NCI-H2029 treated with DMSO at 0.1 percent for 48 hours (cell line): ENCODE measurements at places on chromosomes 7 and 10.

GRCh38 chr7:36565792-36566356, 158.4 kb downstream of the AOAH start:
- no peak for DNase-seq

GRCh38 chr7:15820319-15820718, 133.8 kb upstream of the MEOX2 start:
- no peak for DNase-seq

DNA sequence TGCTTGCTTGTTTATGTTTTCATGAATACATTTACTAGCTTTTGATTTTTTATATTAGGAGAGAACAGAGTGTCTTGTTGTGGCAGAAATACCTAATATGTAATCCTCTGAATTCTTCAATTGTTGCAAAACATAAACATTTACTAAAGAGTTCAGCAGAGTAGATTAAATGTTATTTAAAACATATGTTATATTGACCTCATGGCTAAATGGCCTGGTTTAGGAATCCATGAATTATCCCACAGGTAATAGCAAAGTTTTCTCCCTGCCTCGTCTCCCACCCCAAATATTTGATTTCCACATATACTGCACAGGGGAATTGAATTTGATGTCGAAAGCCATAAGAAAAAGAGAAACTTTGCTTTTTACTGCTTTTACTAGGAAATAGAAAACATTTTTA, 111.8 kb downstream of the ADK start:
- no peak for DNase-seq

DNA sequence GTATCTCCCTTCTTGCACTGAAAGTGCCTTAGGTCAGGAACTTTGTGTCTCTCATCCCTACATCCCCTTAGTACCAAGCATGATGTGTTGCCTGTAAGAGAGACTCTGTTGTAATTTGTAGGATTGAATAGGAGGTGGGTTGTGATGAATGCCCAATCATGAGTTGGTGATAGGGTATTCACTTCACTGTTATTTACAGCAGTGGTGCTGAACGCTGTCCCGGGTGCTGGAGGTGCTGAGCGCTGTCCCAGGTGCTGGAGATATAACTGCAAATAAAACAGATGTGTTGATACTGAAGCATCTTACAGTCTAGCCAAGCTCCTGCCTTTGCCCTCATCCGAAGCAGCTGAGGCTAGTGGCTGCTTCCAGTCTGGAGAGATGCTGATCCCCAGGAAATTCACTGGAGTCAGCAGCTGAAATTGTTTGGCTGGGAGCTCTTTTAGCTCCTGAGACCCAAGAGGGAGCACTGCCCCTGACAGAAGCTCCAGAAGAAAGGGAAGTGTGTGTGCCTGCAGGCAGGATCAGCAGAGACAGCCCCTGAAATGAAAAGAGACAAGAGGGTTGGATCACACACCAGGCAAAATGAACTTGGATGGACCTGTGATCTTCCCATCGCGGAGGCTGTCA, 183.4 kb downstream of the SORCS3 start:
- no peak for DNase-seq

DNA sequence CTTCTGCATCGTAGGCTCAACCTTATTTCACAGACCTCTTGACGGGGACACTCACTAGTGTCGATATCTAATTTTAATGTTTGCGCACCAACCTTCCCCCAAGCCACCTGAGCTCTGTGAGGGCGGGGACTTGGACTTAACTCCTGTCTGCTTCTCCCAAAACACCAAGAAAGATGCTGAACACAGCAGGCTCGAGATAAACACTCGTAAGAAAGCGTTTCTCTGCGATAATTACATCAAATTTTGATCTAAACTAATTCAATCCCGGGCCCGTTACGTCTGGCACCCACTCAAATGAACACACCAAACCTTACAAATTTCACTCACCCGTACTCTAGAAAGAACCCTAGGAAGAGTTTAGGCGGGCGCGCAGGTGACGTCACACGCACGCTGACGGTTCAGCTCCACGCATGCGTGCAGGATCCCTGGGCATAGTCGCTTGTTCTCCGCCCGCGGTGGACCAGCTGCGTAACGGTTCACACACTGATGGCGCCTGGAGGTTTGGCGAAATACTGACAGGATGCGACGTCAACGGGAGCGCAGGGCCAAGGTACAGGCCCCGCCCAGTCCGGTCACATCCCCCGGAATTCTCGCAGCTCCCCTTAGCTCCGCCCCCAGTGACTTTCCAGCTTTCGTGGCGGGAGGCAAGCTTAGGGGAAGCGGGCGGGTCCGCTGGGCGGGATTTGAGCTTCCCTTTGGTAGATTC, at the start of gene POT1:
POT1 (minus strand) TSS at position 359 of the 706 bp plus-strand sequence. CDS start 32,652 bp downstream, outside the sequence.
- DNase-seq, result peak; percentile 96

DNA sequence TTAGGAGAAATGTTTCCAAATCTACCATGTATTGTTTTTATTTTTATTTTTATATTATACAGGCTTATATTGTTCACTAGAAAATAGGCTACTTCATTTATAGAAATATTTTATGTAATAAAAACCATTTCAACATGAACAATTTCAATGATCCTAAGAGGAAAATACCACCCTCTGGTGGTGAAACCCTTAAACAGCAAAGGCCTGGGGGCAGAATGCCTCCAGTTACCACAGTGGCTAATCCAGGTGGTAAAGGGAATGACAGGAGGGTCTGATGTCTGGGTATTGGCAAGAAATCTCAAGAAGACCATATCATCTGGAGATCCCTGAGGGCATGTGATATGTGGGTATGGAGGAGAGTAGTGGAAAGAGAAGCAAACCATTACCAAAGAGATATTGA, 19.3 kb downstream of the MACC1 start:
- DNase-seq, result peak; percentile 38

DNA sequence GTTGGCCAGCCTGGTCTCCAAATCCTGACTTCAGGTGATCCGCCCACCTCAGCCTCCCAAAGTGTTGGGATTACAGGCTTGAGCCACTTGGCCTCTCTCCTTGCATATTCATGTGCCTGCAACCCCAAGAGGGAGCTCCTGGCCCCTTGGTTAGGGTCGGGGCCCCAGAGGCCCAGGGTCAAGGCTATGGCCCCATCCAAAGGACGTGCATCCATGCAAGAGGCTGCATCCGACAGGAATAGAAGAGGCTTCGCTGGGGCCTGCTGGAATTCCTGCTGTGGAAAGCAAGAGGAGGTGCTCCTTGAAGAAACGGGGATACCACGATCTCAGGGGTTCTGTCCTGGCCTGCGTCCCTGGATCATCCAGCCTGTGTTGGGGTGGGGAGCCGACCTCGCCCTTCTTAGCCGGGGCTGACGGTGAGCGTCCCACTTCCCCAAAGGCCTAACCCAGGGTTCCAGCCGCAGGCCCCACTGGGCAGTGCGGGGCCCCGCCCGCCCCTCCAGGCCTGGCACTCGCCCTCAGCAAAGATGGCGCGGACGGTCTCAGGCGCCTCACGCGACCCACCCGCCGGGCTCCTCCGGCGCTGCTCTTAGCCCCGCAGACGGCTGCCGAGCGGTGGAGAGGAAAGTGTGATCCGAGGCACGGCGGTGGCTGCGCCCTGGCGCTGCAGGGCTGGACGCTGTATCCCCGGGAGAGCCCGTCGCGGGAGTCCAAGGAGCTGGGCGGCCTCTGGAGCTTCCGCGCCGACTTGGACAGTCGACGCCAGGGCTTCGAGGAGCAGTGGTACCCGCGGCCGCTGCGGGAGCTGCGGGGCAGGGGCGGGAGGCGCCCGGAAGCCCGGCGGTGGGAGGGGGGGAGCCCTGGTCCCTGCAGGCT, 54.7 kb downstream of the ZNF727 start:
- no peak for DNase-seq

DNA sequence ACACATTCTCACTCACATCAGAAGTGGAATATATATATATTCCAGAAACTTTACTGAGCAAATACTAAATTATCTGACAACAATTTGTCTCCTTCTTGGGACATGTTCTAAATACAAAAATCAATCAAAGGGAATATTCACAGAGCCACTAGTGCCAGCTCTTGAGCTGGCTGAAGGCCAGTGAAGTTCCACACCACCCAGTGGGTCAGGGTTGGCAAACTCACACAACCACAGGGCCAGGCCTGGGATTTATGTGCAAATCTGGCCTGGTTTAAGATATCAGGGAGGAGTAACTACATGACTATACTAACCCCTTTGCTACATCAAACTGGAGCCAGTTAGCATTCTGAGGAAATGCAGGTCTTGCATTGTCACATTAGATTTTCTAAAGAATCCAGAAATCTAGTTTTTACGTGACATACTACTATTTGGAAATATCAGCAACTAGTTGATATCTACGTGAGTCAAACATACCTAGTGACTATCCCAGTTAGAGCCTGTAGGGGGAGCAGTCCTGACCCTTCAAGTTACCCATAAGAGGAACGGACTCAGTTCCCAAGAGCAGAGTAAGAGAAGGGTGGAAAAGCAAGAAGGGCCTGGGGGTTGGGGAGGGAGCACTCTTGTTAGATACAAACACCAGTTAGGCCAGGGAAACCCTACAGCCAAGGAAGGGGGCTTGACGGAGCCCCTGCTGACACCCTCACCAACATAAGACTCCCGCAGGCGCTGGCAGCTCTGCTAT, 600.4 kb downstream of the KCNMA1 start:
- no peak for DNase-seq

DNA sequence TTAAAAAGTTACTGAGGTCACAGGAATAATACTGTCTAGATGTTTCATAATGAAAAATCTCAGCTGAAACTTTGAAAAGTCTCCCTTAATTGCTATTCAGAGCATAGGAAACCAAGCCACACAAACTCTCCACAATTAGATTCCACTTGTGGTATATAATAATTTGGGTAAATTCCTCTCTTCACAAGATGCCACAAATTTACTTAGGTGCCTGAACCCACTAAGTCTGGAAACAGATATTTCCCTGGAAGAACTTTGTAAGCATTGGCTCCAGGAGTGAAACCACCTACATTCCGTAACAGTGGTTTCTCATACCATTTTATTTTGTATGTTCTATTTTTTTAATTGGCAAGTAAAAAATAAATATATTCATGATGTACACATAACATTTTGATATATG, 493.4 kb downstream of the SEMA3D start:
- DNase-seq, result no peak

DNA sequence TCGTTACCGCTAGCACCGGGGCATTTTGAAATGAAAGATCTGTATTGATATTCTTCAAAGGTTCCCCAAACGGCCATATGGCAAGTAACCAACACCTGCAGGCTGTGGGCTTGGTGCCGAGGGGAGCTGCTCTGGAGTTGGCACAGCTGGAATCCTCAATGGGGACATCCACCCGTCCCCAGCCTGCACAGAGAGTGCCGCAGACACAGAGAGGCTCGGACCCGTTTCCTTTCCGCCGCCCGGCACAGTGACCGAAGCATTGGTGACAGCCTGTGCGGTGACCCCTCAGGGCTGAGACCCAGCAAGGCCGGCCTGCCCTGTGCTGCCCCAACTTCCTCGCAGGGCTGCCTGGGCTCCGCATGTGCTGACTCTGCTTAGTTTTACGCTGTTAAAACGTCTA, 4.5 kb downstream of the CFAP46 start:
- DNase-seq, result no peak

DNA sequence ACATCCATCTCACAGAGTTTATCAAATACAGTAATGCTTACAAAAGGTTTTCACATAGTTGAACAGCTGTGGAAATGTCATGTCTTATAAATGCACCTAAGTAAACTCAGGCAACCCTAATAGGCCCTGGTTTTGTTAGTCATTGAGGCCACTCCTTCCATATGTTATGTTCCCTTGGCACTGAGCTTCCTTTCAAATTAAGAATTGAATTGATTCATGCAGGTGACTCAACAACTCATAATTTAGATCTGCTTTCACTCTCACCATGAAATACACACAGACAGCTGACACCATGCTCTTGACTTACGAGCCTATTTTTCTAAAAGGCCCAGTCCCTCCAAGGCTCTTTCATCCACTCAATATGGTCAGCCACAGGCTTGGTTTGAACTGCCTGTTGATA, 476.9 kb downstream of the KCNMA1 start:
- peak; percentile 60 for DNase-seq

- no peak for DNase-seq
Observed at GRCh38 chr10:600234-600633, 89.2 kb downstream of the DIP2C start.

DNA sequence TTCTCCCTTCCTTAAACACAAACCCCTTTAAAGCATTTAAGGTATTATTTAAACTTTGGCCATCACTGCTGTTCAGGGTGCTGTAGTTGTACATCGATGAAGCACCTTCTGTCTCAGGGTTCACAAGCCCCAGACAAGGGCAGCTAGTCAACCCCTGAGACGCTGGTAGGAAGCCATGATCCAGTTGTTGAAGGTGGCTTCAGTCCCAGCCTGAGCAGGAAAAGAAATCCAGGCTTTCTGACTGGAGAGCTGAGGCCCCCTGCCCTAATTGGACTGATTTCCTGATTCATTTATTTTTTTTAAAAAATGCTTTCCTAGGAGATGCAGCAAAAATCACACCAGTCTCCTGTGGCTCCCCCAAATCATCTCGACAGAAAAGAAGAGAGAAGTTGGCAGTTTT, 15.8 kb downstream of the CPA1 start:
- no peak for DNase-seq

- DNase-seq, result no peak
Observed at GRCh38 chr10:120542591-120542990, 85.6 kb downstream of the PLPP4 start.

- no peak for DNase-seq
Observed at GRCh38 chr10:10014846-10015245, 1002.8 kb upstream of the CELF2 start.

DNA sequence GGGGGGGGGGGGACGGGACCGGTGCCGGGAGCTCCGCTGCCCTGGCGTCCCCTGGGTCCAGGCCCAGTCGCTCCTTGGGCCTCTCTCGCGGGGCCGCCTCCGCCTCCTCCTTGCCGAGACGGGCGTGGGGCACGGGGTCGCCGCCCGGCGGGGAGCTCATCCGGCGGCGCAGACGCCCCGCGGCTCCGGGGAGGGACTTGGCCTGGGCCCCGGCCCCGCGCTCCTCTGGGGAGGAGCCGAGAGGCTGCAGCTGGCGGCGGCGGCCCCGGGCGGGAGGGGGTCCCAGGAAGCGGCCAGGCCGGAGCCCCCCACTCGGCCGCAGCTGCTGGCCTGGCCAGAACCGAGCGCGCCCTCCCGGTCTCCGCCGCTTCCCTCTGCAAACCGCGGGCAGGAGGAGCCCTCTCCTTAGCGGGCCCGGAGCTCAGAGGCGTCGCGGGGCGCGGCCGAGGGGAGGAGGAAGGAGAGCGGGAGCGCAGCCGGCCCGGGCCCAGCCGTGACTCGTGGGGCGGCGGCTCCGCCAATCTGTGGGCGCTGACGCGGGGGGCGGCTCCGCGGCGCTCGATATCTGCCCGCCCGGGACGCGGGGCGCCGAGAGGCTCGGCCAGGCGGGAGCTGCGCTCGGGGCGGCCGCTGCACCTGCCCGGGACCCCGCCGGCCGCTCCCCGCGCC, at the start of gene FAM20C:
FAM20C (plus strand) TSS at position 591 of the 669 bp plus-strand sequence. CDS start 629 bp downstream, outside the sequence.
- DNase-seq, result no peak

GRCh38 chr7:45525057-45525456, 49.1 kb upstream of the ADCY1 start:
- DNase-seq, result no peak

- peak; percentile 41 for DNase-seq
Observed at GRCh38 chr7:158043551-158044481, 543.8 kb downstream of the PTPRN2 start.

GRCh38 chr7:27244488-27245123, 2.0 kb downstream of the EVX1 start:
- no peak for DNase-seq
